ENCODE measurements at places on chromosomes 11 and 22.
A peak's percentile ranks its signal among the peaks of the same experiment; 100 is the strongest.

GRCh38 chr11:126654886-126655806, 299.7 kb downstream of the ST3GAL4 start:
- peak; percentile 49 for DNase-seq

DNA sequence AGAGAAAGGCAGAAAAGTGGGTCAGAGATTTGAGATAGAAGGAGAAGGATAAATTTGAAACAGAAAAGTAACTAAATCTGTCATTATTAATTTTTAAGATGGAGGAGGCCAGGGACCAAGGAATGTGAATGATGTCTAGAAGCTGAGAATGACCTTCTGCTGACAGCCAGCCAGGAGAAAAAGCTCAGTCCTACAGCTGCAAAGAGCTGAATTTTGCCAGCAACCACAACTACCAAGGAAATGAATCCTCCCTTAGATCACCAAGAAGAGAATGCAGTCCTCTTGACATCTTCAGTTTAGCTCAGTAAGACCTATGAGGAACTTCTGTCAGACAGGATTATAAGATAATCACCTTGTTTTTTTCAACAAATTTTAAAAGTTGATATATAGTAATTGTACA, 538.2 kb downstream of the LRRC4C start:
- DNase-seq, result no peak

DNA sequence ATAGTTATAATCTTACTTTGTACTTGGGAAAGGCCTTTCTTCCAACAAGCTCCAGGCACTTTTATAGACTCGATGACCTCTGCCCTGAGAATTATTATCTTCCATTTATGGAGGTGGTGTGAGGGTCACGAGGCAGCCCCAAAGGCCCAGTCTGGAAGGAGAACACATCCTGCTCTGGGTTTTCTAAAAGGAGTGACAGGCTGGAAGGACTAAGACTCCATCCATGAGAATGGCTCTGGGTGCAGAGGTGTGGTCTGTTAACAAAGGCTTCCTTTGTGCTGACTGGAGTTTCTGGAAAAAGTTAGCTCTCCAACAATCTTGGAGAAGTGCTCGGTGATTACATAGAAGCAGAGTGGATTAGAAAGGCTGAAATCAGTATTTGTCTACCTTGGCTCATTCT, 74.7 kb upstream of the SESN3 start:
- DNase-seq, result no peak

DNA sequence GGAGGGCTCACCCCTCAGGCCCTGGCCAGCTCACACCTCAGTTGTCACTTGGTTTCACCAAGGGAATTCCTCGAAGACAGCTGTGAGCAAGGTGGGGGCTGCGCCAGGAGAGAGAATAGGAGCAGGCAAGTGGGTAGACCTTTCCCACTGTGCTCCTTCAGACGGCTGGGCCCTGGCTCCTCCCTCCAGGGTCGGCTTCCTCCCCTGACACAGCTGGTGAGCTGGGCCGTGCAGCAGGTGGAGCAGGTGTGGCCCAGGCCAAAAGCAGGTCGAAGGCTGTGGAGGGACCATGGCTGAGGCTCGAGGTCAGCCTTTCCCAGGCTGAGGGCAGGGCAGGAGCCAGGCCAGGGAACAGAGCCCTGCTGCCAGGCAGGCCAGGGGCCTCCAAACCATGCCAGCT, 12.5 kb upstream of the MYRF start:
- no peak for DNase-seq

DNA sequence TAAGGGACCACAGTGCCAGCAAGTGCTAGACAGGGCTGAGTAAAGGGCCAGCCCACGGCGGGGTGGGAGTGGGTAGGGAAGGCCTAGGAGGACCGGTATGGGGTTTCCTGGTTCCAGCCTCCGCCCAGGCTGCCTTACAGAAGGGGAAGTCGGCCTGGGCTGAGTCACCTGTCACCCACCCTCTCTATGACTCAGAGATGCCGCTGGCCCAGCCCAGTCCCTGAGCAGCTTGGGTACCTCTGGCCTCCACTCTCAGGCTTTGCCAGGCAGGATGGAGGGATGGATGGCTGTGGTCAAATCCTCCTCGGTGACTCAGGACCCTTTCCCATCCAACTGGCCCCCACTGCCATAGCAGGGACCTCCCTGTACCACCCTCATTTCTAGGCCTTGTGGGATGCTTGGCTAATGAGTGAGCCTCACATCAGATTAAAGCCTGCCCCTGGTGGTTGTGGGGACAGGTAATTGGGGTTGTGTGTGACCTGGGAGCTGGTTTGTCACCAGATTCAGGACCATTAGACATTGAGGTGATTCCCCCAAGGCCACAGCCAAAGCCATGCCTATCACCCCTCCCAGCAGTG, 13.9 kb downstream of the SLC35E4 start:
- DNase-seq, result no peak

DNA sequence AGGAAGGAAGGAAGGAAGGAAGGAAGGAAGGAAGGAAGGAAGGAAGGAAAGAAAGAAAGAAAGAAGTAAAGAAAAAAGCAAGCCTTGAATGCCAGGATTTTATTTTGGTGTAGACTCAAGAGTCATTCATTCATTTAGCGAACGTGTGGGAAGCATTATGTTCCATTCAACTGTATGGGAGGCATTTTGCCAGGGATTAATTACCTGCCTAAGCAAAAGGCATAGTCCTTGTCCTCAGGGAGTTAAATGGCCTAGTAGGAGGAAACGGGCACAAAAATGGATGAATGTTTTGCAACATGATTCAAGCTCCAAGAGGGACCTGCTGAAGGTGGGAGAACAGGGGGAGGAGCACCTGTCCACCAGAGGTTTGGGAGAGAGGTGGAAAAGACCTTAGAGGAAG, 16.2 kb upstream of the ZNRF3 start:
- no peak for DNase-seq

DNA sequence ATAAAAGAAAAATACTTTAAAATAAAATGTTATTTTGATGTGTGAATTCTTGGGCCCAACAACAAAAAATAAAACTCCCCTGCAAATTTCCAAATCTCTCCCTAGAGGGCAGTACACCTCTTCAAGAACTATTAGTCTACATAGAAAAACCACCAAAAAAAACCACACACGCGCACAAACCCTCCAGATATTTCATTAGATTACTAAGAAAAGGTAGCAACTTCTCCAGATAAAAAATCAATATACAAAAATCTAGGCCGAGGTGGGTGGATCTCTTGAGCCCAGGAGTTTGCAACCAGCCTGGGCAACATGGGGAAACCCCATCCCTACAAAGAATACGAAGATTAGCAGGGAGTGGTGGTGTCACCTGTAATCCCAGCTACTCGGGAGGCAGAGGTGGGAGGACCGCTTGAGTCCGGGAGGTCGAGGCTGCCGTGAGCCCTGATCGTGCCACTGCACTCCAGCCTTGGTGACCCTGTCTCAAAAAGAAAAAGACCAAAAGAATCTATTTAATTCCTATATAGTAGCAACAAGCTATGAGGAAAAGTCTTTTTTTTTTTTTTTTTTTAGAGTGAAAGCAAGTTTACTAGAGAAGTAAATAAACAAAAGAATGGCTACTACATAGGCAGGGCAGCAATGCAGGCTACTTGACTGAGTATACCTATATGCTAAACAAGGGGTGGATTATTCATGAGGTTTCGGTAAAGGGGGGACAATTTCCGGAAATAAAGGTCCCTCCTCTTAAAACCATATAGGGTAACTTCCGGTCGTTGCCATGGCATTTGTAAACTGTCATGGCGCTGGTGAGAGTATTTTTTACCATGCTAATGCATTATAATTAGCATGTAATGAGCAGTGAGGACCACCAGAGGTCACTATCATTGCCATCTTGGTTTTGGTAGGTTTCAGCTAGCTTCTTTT, 13.1 kb downstream of the B3GNT6 start:
- peak; percentile 96 for DNase-seq

DNA sequence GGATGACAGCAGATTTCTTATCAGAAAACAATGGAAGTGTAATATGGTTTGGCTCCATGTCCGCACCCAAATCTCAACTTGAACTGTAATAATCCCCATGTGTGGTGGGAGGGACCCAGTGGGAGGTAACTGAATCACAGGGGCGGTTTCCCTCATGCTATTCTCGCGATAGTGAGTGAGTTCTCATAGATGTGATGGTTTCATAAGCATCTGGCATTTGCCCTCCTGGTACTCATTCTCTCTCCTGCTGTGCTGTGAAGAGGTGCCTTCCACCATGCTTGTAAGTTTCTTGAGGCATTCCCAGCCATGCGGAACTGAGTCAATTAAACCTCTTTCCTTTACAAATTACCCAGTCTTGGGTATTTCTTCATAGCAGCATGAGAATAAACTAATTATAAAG, 81.0 kb upstream of the SCUBE2 start:
- peak; percentile 16 for DNase-seq

DNA sequence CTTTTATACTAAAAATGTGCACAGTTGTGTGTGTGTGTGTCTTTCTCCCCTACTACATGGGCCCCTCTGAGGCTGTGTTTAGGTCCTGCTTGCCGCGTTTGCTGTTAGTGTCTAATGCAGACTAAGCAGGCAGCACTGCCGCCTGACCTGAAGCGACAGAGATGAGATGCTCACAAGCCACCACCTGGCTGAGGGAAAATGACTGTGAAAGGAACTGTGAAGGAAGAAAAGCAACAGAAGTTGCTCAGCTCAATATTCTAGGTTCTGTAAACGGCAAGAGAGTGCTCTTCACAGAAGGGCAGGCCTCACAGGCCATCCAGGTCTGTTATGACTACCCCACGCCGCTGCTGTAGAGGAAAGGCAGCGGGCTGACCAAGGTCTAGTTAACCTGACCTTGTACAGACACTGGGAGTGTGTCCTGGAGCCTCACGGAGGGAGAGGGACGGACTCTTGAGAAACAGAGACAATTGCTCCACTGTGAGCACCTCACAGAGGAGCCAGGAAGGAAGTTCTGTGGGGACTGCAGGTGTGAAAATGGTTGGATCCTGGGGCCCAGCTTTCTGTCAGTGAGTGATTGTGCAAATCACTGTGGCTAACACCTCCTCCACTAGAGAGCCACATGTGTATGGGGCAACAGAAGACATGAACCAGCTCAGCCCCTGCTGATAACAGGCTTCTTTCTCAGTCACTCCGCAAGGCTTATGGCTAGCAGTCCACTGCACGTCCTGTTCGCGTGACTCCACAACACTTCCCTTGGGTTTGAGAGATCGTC, 31.3 kb upstream of the YPEL1 start:
- no peak for DNase-seq

DNA sequence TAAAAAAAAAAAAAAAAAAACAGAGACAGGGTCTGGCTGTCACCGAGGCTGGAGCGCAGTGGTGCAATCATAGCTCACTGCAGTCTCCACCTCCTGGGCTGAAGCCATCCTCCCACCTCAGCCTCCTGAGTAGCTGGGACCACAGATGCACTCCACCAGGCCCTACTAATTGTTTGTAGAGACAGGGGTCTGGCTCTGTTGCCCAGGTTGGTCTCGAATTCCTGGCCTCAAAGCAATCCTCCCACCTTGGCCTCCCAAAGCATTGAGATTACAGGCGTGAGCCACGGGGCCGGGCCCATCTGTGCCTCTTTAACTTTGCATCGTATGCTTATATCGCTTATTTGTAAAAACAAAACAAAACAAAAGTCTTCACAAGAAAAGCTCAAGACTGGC, 3.1 kb downstream of the CPT1A start:
- DNase-seq, result peak; percentile 36

DNA sequence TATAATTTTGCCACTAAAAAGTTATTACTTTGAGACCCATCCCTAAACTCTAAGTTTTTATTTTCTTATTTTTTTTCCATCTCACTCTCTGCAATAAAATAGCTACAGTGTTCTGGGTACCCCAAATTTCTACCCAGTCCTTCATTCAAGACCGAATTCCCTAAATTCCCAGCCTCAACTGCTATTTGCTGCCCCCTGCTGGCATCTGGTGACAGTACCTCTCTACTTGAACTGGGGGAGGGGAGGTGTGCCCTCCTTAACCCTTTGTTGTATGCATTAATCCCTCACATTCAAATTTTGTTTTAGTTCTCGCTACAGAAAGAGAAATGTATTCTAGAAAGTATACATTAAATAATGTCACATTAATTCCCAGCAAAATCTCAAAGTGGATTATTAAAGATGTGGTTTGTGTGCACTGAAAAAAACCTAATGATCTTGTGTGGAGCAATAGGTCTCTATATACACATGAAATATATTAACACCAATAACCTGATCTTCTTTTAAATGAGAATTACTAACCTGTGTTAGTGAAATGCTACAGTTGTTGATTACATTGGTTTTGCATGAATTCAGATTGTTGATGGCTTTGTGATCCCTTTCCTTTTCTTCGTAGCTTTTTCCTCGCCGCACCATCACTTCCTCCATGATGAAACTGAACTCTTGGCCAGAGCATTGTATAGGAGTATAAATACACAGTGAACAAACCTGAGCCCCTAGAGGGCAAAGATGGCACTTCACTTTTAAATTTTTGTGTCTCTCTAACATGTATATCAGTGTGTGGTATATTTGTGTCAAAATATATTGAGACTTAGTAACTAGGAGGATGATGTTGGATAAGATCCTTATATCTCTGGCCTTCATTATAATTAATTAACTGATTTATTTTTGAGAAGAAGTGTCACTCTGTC, 590.0 kb downstream of the METTL15 start:
- no peak for DNase-seq

DNA sequence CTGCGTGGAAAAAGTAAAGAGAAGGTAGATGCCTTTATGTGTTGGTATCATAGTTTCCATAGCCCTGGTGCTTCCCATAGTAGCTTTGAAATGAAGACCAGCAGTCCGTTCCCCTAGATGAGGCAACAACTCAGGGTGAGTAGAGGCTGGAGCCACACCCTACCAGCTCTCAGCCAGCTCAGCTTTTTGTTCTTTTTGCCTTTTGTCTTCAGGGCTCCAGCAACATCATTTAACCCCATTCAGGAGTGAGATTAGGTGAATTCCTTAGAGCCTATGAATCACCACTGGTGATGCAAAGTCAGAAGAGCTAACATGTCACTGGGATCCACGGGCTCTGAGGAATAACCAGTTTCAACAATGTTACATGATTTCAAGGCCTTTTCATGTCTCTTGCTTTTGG, 14.0 kb upstream of the SESN3 start:
- no peak for DNase-seq

GRCh38 chr11:99887481-99887880, 799.6 kb upstream of the ARHGAP42 start:
- no peak for DNase-seq

- no peak for DNase-seq
Measured at GRCh38 chr11:37333345-37333744, 735.3 kb upstream of the RAG2 start.

GRCh38 chr11:3830730-3831129, 10.0 kb downstream of the RHOG start:
- no peak for DNase-seq
